ENCODE measurements at places on chromosomes 12 and 14.

GRCh38 chr14:36683083-36683724, 21.5 kb downstream of the PAX9 start:
- no peak for DNase-seq

- no peak for DNase-seq
Measured at GRCh38 chr14:100098171-100098570, 32.9 kb downstream of the EVL start.

DNA sequence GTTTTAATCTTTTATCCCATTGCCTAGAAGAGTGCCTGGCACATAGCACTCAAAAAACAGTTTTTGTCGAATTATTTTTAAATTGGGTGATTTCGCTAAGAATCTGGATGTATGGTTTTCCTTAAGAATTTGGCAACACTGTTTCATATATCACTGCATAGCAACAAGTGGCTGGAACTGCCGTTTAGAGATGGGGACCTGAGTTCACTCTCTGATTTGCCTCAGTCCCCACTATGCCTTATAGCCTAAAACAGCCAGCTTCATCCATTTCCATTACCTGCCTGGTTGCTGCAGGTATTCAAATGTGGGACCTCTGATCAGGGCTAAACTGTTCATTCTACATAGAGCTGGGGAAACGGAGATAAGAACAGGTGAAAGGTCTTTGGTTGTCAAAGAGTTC, 1.8 kb downstream of the HEBP1 start:
- DNase-seq, result no peak

- DNase-seq, result peak; percentile 16
Measured at GRCh38 chr14:33848706-33849454, 102.0 kb downstream of the EGLN3 start.

DNA sequence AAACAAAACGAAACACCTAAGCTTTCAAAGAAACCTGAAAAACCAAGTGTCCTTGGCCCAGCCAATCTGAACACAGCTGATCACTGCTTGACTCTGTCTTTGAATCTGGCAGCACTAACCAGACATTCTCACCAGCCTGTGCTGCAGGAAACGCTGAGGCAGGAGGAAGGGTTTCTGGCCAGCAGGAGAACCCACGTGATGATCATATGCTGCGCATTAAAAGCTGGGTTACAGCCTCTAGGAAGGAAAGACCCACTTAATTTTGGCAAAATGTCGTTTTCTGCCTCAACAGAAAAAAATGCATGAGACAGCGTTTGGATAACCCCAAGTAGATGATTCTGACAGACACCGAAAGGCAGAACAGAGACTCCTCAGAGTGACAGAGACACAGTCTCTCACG, 9.8 kb downstream of the APPL2 start:
- peak; percentile 60 for DNase-seq

DNA sequence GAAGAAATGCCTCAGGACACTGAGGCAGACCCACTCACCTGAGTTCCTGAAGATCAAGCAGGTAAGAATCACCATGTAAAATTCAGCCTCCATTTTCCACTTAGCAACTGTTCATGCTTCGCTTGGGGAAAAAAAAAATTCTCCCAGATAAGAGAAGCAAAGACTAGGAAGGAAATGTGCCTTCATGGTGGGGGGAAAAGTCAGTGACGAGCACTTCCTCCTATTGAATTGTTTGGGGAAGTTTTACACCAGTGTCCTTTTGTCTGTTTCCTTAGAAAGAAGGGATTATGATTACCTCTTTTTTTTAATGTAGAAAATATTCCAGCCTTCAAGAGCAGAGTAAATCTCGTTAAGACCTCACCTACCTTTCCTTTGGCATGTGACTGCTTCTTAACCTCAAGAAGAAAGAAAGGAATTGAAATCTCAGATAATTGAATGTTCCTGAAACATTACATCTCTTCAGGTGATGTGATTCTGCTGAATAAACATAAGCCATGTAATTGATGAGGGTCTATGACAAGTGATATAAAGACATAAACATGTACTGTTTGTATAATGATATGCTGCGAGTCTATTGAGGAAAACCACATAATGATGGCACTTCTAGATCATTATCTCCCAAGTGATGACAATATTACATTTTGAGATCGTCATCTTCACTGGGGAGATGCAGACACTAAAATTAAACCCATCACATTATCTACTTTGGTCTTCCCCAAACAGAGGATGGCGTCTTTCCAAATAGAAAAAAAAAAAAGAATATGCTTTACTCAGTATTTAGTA, at the start of gene PTPRB:
Gene PTPRB, minus strand, starts transcription at position 127 of the 783 bp plus-strand sequence. Its CDS starts 34 bp downstream, at position 93.
- DNase-seq, result no peak

DNA sequence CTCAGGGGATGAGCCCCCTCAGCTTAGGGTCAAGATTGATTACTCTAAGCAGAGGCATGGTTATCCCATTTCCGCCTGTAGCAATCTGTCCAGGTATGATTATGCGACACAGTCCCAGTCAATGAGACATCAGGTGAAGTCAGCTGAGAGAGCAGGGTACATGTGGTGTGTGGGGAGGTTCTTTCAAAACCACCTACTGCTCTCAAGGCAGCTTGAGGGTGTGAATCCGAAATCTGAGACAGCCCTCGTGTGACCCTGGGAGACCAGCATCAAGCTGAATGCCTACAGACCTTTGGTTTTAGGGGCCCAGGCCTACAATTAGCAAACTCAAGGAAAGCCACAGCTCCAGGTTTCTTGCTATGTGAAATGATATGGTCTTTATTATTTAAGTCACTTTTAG, 275.7 kb downstream of the ITPR2 start:
- DNase-seq, result no peak

GRCh38 chr14:95119336-95119735, 38.0 kb downstream of the DICER1 start:
- DNase-seq, result no peak

DNA sequence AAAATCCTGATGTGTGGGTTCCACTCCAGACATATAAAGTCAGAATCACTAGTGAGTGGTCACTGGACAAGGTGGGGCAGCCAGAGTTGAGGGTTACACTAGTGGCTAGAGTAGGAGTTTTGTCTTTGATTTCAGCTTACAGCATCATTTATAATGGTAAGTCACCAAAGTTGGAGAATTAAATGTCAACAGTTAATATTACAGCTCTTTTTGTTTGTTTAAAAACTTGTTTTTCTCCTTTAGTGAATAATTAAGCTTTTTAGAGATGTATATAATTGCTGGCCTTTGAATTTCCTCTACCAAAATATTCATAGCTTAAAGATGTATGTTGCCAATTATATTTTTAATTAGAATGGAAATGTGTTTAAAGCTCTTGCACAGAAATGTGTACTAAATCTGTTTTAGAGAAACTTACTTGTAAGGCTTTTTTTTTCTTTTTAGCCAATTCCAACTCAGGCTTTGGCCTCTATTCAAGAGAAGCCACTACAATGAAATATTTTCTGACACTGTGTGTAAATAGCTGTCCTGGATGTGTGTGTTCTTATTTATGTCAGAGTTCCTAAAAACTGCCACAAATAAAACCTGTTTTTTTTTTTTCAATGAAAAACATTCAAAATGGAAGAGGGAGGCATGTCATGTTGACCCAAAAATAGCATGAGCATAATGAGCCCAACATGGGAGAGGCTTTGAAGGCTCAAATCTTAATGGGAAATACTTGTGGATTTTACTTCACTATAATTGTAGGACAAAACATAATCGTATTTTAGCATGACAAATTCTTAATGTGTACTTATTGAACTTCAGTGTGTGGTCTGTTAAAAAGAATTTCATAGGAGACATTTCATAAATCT, 92.2 kb downstream of the TBC1D30 start:
- DNase-seq, result no peak

DNA sequence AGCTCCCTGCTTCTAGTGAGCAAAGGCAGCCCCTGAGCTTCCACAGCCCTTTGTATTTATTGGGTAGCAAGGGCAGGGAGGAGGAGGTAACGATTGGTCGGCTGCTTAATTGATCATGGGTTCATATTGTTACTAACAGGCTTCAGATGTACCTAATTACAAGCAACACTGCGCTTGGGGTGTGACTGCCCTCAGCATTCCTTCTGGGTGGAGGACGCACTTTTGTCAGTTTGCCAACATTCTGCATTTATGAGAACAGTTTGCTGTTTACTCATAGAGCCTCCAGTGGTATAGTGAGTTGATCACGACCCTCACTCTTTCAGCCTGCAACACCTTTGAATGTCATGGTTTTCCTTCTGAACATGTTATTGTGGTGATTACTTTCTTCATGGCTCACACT, 9.6 kb downstream of the TSHR start:
- DNase-seq, result no peak

GRCh38 chr12:76025601-76026575, 5.7 kb downstream of the PHLDA1 start:
- DNase-seq, result no peak
